ENCODE measurements at places on chromosomes 16 and 17.

GRCh38 chr16:84916178-84916577, 95.2 kb downstream of the ZDHHC7 start:
- DNase-seq = no peak

DNA sequence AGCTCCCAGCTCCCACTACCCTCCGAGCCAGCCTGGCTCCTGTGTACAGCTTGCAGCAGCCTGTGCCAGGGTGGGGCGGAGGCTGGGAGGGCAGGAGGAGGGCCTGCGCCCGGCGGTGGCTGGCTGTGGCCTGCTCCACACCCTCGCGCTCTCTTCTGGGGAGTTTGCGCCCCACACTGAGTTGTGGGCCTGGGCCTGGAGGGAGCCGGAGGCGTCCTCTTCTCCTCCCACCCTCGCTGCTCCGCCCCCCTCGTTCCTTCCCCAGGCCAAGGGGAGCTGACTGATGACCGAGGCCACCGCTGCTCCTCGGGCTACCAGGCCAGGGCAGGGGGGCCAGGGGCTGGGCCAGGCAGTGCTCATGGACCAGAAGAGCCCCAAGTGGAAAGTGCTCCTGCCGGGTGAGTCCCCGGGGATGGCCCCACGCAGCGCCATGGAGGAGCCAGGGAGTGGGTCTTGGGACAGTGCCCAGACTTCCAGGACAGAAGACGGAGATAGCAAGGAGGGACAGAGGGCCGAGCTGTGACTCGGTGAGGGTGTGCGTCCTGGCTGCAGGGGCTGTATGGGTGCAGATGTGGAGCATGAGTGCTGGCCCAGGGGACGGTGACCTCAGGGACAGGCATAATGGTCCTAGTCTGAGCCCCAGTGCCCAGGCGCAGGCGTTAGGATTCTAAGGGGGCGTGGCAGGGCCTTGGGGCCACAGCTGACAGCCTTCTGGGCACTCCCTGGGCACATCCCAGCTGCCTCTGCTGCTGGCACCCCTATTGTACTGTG, 242.1 kb upstream of the GSE1 start:
- no peak for DNase-seq

GRCh38 chr17:36674278-36674650, 72.9 kb downstream of the MRM1 start:
- no peak for DNase-seq

DNA sequence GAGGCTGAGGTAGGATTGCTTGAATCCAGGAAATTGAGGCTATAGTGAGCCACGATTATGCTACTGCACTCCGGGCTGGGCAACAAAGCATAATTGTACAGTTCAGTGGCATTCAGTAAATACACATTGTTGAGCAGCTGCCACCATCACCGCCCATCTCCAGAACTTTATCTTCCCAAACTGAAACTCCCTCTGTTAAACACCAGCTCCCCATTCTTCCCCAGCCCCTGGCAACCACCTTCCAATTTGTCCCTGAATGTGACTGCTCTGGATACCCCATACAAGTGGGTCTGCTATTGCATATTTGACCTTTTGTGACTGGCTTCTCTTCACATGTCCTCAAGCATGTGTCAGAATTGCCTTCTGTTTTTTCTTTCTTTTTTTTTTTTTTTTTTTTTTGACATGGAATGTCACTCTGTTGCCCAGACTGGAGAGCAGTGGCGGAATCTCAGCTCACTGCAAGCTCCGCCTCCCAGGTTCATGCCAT, 2.9 kb downstream of the RPL38 start:
- DNase-seq = no peak

GRCh38 chr16:71648921-71649320, 22.9 kb downstream of the MARVELD3 start:
- DNase-seq = no peak

DNA sequence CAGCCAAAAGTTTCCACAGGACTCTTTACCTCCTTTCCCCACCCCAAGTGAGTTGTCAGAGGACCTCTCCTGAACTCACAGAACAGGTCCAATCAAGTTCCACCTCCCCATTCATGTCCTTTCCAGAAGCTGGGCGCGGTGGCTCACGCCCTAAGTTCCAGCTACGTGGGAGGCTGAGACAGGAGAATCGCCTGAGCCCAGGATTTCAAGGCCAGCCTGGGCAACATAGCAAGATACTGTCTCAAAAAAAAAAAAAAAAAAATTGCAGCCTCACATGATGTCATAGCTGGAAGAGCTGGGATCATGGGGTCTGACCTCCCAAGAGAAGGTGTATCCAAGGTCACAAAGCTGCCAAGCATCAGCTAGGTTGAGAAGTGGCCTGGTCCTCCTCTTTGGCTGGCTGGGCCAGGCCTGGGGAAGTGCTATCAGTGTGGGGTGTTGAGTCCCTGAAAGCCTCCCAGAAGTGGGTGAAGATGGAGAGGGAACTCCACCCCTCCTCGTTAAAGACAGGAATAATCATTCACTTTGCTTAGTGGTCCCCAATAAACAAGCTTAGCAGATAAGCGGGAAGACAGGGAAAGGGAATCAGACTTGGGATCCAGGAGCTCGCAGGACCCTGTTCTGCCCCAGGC, 5.5 kb upstream of the MNT start:
- no peak for DNase-seq

- DNase-seq = no peak
Observed at GRCh38 chr16:57892447-57893096, 78.4 kb downstream of the CNGB1 start.

- no peak for DNase-seq
Observed at GRCh38 chr16:82459580-82460256, 167.1 kb upstream of the CDH13 start.

- no peak for DNase-seq
Observed at GRCh38 chr17:49224198-49224996, 6.2 kb downstream of the PHOSPHO1 start.
